ENCODE measurements at places on chromosomes 2 and 18. TPM values are rescaled to one million over a fixed set of nuclear protein-coding genes. Genes with fewer than 3 reads are reported as not detected.

COLEC11 gene
- 0.80 TPM for polyA plus RNA-seq

MDH1B gene
- 1.5 TPM for polyA plus RNA-seq

SERPINB7 gene
- polyA plus RNA-seq, result not detected

SLC16A14 gene
- 2.8 TPM for polyA plus RNA-seq

NTSR2 gene
- polyA plus RNA-seq, result 0.09 TPM

FEV gene
- not detected for polyA plus RNA-seq

HOXD3 gene
- polyA plus RNA-seq, result not detected

RNF125 gene
- polyA plus RNA-seq, result 14.3 TPM

PSMA8 gene
- not detected for polyA plus RNA-seq

CCDC150 gene
- 6.1 TPM for polyA plus RNA-seq

SMYD5 gene
- polyA plus RNA-seq, result 35.2 TPM

APLF gene
- 7.3 TPM for polyA plus RNA-seq

TLX2 gene
- 0.06 TPM for polyA plus RNA-seq
